LNCaP clone FGC (cell line): ENCODE measurements at places on chromosomes 11 and 22.
A peak's percentile ranks its signal among the peaks of the same experiment; 100 is the strongest.

DNA sequence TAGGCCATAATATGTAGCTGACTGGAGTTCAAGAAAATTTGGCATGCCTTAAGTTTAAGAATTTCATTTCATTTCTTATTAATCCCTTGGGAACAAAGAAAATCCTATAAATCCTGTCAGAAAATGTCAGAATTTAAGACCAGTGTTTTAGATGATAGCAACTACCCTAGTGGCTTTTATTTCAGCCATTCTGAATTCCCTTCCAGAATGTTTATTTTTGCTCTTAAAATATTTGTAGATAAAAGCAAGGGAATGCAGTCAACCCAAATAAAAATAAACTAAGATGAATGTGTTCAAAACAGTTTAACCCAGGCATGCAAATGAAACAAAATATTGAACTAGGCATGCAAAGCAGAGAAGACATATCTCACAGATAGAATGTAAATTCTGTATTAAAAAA is 356.9 kb upstream of the LRRC4C start:
- no peak for DNase-seq

- no peak for DNase-seq
Observed at GRCh38 chr11:74519710-74520109, 26.2 kb upstream of the LIPT2 start.

- no peak for DNase-seq
Observed at GRCh38 chr22:37504964-37505363, 14.3 kb downstream of the CARD10 start.

DNA sequence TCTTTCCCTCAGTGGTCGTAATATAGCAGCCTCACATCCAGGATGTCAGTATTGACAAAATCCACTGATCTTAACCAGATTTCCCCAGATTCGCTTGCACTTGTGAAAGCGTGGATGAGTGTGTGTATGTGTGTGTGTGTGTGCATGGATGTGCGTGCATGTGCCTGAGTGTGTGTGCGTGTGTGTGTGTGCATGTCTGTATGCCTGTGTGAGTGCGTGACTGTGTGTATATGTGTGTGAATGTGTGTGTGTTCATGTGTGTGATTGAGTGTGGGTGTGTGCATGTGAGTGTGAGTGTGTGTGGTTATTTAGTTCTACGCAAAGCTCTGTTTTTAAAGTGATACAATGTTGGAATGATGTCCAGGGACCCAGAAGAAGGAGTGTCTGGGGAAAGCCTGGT is 723.2 kb downstream of the BRD1 start:
- DNase-seq: no peak

- DNase-seq: no peak
Observed at GRCh38 chr22:22913989-22914388, 26.4 kb downstream of the IGLL5 start.

DNA sequence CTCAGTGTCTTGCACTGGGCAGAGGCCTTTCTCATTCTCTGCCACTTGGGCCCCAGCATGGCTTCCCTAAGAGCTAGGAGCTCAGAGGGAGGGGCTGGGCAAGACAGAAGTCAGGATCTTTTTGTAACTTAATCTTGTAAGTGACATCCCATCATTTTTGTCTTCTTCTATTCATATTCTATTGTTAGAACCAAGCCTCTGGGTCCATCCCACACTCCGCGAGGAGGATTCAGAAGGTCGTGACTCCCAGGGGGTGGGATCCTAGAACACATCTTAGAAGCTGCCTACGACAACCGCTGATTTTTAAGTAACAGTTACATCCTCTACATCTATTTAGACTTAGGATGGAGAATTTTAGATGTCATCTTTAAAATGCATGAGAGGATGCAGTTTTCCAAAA is 1.5 kb upstream of the IL17RA start:
- DNase-seq: no peak

- DNase-seq: no peak
Observed at GRCh38 chr22:48450188-48450825, 1377.4 kb downstream of the BRD1 start.

DNA sequence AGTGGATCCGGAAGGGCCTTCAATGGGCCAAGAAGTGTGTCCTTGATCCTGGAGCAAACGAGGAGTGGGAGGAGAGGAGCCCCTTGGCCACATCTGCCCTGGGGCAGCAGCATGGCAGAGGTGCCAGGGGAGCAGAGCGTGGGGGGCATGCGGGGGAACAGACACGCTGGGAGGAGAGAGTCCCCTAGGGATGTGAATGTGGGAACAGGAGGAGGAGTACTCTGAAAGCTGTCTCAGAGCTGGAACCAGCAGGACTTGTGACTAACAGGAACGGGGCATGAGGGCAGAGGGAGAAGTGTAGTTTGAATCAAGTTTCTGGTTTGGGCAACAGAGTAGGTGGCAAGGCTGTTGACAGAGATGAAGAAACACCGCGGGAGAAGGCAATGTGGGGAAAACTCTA is 54.5 kb upstream of the SLC35C1 start:
- DNase-seq: no peak

- peak; percentile 39 for DNase-seq
Observed at GRCh38 chr22:47309476-47309875, 547.0 kb downstream of the TBC1D22A start.

DNA sequence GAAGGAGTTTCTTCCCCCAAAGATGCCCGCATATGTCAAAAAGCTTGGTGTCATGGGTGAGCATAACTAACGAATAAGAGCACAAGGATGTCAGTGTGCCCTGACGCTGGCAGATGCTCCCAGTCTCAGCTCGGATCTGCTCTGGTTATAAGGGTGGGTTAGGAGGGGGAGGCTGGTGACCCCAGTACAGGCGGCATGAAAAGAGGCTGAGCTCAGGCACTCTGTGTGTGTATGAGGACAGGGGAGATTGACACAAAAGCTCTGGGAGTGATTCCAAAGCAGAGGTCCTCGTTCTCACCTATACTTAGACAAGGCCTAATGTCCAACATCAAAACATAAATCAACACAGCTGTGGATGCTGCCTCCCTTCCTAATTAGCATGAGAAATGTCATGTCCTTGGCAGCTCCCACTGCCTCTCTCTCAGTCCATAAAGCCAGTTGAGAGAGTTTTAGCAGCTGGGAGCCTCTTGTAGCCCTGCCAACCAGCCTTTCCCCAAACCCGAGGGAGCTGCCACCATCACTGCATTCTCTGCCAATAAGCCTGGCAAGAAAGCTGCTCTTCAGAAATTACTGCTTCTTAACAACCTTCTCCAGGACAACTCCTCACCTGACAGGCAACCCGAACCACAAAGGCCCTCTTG is 59.8 kb downstream of the SC5D start:
- peak; percentile 64 for DNase-seq

- peak; percentile 96 for DNase-seq
Observed at GRCh38 chr11:18063125-18063524, 17.1 kb upstream of the TPH1 start.

GRCh38 chr22:42920101-42920820 is 63.2 kb upstream of the ARFGAP3 start:
- no peak for DNase-seq

GRCh38 chr22:31739795-31740201 is 10.1 kb downstream of the PRR14L start:
- DNase-seq: no peak

DNA sequence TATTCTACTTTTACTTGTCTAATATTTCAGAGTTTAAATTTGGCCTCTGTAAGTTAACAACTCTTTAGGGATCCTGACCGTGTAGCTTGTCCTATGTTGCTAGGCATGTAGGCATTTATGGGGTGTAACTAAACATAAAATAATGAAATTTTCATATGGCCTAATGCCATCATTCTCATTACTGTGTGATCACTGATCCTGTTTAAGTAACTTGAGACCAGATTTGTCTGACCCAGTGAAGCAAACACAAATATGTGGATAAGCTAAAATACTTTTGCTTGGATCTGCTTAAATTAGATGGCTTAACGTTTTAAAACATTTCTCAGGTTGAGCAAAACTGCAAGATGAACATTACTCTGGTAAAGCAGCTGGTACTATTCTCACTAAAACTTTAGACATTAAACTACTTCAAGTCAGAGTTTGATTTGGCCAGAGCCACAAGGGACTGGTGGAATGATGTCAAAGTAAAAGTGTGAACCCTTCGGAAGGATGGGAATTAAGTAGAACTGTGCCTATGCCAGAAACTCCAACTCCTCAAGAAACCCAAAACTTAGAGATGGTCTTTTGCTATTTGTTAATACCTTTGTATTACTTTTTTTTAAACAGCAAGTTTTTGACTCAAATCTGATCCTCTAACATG is 12.5 kb downstream of the QSER1 start:
- no peak for DNase-seq

DNA sequence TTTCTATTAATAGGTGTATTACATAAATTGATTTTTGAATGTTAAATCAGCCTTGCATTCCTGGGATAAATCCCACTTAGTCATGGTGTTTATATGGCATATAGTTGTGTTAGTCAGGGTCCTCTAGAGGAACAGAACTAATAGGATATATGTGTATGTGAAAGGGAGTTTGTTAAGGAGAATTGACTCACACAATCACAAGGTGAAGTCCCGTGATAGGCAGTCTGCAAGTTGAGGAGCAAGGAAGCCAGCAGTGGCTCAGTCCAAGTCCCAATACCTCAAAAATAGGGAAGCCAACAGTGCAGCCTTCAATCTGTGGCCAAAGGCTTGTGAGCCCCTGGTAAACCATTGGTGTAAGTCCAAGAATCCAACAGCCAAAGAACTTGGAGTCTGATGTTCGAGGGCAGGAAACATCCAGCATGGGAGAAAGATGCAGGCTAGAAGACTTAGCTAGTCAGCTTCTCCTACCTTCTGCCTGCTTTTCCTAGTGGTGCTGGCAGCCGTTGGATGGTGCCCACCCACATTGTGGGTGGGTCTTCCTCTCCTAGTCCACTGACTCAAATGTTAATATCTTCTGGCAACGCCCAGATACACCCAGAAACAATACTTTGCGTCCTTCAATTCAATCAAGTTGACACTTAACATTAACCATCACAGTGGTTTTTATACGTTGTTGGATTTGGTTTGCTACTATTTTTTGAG is 12.9 kb downstream of the SFI1 start:
- DNase-seq: no peak

GRCh38 chr22:46379066-46379930 is 43.8 kb downstream of the TRMU start:
- DNase-seq: no peak

DNA sequence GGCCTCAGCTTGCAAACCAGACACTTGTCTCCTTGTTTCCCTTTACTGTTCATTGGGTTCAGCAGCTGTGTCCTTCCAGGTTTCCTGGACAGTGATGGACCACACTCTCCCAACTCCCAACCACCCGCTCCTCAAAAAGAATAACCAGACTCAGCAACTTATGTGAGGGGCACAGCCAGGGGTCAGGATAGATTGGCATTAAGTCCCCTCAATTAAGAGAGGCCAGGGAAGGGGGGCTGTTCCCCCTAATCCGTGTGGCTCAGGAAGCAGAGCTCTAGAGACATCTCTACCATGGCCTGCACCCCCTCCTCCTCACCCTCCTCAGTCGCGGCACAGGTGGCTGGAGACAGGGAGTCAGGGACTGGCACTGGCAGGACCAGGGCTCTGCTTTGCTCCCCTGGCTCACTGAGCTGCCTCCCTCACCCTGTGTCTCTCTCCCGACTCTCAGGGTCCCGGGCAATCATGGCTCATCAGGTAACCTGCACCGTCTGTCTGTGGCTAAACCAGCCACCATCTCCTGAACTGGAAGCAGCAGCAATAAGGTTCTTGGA is 111.7 kb downstream of the ZNF280B start:
- DNase-seq: no peak
